Mucosa of gallbladder (tissue), 1 donor: ENCODE measurements at places on chromosomes 13 and 19. TPM values are rescaled to one million over a fixed set of nuclear protein-coding genes. Genes with fewer than 3 reads are reported as not detected.

- no peak for DNase-seq
Measured at GRCh38 chr19:49689133-49690078, at the start of gene ADM5. TSS of gene ADM5 (plus strand) at chr19:49689594. CDS start at chr19:49689838, 244 bp downstream.

DNA sequence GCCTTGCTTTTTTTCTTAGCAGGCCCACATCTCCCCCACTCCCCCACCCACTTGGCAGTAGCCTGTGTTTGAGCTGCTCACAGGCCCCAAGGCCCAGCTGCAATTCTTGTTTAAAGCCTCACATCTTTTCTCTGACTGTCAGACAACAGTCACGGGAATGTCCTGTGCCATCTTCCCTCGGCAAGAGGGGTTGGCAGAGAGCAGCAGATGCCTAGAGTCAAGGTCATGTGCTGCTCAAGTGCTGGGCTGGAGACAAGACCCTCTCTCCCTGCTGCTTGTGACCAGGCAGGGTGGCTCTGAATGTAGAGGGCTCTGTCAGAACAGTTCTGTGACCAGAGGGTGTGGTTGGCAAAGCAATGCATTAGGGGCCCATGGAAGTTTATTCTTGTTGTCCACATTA lies 47.4 kb downstream of the BBC3 start:
- DNase-seq = no peak

GRCh38 chr13:89878904-89879303 lies 1468.6 kb upstream of the MIR17HG start:
- no peak for DNase-seq

GRCh38 chr13:110028311-110028710 lies 241.9 kb upstream of the IRS2 start:
- DNase-seq = no peak

GRCh38 chr19:4016486-4016885 lies 8.9 kb downstream of the PIAS4 start:
- DNase-seq = no peak

The ADM5 gene
- 1.3 TPM for total RNA-seq

The SYNGR4 gene
- total RNA-seq = not detected

DNA sequence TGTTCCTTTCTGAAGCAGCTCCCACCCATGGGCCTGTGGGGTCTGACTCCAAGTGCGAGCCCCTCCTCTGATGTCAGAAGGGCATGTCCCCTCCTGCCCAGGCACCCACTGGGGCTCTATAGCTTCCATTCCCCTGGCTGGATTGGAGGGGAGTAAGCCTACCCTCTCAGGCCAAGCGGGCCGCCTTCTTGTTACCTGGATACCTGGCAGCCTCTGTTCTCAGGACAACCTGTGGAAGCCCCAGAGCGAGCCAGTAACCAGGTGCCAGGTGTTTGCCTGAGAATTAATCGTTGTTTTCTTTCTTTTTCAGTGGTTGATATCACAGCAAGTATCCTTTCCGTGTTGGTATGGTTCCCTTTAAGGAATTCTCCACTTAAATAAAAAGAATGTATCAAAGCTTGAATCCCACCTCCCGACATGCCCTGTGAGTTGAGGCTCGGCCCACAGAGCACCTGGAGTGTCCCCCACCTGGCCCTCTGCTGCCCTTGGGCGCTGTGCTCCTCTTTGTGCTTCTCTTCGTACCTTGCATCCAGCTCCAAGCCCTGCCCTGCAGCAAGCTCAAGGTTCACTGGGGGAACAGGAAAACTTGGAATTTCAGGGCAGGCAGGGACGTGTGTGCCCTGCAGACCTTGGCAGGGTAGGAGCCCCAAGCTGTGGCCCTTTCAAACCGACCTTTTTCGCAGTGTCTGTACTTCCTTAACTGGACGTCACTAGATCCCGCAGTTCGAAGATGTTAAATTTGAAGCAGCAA lies 15.0 kb downstream of the MAU2 start:
- no peak for DNase-seq

DNA sequence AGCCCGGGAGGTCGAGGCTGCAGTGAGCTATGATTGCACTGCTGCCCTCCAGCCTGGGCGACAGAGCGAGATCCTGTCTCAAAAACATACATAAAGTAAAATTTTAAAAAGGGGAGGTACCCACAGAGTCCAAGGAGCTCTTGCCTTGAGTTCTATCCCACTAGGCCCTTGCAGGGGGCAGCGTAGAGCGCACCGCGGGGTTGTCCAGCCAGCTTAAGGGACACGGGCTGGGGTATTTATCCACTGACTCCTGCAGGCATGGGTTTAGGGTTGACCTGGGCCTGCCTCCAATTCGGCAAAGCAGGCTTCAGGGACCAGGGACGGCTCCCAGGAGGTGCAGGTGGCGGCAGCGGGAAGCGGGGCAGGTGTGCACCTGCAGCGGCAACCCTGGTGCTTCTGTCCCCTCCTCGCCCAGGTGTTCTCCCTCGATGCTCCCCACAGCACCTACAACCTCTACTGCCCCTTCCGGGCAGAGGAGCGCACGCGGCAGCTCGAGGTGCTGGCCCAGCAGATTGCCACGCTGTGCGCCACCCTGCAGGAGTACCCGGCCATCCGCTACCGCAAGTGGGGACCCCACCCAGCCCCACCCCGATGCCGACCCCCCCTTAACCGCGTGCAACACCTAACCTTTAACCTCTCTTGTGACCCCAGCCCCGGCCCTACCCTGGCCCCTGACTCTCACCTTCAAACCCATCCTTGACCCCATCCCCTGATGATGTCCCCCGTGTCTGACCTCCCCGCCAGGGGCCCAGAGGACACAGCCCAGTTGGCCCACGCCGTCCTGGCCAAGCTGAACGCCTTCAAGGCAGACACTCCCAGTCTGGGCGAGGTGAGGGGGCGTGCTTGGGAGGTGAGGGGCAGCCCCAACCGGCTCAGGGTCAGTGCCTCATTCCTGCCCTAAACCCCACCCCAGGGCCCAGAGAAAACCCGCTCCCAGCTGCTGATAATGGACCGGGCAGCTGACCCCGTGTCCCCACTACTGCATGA lies 4.7 kb downstream of the STXBP2 start:
- DNase-seq = no peak

DNA sequence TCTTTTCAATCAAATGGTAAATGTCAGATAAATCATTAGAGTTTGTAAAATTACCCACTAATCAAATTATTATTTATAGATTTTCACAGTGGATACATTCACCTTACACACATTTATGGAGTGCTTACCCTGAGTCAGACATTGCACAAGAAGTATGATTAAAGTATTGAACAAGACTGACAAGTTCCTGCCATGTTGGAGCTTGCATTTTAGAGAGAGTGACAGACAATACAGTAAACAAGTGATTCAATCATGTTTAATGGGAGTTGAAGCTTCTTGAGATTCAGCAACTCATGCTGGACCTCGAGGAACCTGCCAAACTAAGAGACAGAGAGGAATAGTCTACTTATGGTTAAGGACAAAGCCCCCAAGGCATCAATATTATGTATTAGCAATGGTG lies 487.8 kb downstream of the PCDH17 start:
- DNase-seq = no peak

DNA sequence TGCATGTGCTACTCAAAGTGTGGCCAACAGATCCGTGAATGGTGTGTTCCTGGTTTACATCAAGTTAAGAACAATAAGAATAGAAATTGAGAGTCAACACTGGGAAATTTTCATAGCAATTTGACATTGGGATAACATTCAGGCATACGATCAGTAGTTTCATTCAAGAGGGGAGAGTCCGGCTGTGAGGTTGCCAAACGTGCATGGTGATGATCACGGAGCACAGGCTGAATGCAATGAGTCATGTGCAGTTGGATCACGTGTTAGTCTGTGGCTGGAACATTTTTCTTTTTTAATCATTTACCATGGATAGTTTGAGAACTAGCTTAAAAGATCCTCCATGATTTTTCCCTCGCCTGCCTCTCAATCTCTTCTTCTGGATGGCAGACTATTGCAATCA lies 2.5 kb upstream of the DCT start:
- peak; percentile 25 for DNase-seq

The COPE gene
- total RNA-seq = 183 TPM

DNA sequence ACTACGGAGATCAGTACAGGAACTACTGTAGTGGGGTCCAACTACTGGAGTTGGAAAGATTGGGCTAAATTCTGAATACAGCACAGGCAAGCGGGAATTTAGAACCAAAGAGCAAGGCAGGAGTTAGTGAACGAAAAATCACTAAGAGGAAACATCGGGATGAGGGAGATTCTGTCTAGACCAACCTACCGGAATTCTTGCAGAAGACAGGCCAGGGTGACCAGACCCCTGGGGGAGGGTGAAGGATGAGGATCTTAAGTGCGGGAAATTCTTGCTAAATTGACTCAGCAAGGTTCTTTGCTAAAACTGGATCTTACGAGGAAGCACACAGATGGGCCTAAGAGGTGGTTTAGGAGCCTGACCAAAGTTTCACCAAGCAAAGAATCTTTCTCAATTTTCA lies 13.2 kb upstream of the PSPC1 start:
- no peak for DNase-seq
